ENCODE measurements at places on chromosomes 11 and 22.

DNA sequence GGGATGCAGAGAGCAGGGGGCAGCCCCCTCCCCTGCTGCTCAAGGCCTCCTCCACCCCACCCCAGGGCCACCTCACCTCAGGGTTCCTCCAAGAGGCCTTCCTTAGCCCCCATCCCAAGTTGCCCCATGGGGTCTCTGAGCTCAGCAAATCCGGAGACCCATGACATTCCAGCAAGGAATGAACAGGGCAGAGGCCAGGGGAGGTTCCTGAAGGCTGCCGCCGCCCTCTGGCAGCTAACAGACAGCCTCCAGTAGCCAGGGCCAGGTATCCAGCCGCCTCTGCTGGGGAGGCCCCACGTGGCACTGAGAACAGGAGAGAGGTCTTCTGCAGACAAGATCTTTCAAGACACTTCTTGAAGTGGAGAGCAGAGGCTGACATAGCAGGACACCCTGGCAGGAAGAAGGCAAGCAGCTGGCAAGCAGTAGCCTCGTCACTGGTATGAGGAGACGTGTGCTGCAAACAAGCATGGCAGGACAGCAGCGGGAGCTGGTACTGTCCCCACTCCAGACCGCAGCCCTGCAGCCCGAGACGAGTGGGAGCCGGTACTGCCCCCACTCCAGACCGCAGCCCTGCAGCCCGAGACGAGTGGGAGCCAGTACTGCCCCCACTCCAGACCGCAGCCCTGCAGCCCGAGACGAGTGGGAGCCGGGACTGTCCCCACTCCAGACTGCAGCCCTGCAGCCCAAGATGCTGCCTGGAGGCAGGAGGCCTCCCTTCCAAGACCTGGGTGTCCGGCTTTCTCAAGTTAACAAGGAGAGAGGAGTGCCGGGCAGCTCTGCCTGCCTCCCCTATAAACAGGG, 190.6 kb downstream of the IGLL1 start:
- no peak for DNase-seq

DNA sequence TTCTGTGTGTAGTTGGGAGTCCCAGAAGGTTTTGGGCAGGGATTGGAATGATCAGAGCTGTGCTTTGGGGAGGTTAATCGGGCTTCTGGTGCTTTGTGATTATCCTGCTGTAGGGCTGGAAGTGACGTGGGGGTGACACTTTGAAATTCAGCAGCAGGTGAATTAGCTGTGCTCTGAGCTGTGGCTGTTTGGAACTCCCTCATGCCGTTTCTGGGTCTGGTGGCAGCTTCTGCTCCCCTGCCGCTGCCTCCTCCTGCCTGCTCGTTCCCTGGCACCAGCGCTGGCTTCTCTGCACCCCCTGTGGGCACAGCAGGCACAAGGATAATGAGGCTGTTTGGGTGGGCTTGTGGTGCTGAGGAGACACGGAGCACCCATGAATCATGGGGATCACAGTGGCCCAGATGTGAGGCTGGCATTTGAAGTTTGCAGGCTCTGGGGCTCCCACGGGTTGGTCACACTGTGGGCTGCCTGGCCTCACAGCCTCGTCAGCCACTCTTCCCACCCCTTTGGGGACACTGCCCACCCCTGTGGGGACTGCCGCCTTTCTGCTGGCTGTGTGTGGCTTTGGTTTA, 49.7 kb downstream of the TBC1D22A start:
- no peak for DNase-seq

- DNase-seq = no peak
Observed at GRCh38 chr11:72231396-72232259, 7.1 kb downstream of the INPPL1 start.

GRCh38 chr22:44359496-44360110, 46.9 kb upstream of the SHISAL1 start:
- DNase-seq = no peak

DNA sequence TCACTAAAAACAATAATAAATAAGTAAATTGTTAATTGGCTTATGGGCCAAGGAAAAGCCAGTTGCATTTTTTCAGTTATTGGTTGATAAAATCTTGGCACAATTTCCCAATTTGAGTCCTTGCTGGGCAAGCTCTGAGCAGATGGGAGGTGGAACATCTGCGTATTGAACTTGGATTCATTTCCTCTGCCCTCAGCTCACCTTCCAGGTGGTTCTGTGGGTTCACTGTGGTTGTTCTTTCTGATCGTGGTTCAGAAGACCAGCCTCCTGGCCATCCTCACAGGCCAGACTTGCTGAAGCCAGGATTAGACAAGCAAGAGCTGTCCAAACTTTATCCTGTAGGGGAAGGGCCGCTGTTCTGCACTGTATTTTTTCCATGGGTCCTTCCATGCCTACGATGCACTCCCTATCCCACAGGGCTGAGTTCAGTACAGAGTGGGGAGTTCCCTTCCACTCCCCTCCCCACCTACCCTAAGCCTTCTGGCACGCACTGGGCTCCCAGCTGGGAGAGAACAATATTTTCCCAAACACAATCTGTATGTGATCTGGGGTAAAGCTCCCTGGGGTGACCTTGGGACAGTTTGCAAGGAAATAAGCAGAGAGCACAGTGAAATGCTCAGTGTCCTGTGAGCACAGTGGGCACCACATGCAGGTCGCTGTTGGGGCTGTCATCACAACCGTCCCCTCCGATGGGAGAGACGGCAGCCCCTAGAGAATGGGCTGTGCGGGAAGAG, 43.5 kb upstream of the TP53I11 start:
- DNase-seq = no peak

DNA sequence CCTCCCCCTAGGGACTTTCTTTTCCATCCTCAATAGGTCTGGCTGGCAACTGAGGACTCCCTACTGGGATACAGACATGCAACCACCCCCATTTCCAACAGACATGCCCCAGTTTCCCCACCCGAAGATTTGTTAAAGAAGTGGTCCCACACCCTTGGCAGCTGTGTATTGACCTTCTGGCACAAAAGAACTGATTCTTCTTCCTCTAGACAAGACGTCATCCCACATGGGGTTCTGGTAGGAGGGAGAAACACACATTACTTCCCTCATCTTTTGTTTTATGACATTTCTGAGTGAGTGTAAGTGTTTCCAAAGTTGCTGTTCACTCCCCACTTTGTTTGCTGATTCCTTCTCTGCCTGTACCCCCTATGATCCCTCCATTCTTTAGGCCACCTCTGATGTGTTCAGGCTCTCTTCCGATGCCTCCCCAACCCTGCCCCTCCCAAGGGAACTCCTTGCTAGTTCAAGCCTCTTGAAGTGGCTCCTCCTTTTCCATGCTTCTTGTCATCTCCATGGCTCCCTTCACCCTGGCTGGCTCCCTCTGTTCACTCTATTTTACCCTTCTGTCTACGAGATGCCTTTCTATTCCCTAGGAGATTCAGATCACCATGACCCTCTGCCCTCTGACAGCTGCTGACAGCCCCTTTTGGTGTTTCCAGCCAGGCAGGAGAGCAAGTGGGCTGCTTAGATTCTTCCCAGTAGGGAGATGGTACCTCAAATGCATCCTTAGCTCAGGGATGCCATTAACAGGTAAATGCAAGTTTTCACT, 4.3 kb downstream of the KIRREL3 start:
- DNase-seq = no peak

DNA sequence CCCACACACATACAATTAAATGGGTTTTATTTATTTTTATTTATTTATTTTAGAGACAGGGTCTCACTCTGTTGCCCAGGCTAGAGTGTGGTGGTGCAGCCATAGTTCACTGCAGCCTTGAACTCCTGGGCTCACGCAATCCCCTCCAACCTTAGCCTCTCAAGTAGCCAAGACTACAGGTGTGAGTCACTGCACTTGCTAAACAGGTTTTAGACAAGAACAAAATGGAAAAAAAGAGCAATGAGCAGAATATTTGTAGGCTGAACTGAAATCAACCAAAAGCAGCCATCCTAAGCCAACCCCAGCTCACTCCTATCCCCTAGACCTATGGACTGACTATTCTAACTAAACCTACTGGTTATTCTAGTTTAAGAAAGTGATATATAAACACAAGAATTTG, 37.8 kb downstream of the MRE11 start:
- DNase-seq = no peak

DNA sequence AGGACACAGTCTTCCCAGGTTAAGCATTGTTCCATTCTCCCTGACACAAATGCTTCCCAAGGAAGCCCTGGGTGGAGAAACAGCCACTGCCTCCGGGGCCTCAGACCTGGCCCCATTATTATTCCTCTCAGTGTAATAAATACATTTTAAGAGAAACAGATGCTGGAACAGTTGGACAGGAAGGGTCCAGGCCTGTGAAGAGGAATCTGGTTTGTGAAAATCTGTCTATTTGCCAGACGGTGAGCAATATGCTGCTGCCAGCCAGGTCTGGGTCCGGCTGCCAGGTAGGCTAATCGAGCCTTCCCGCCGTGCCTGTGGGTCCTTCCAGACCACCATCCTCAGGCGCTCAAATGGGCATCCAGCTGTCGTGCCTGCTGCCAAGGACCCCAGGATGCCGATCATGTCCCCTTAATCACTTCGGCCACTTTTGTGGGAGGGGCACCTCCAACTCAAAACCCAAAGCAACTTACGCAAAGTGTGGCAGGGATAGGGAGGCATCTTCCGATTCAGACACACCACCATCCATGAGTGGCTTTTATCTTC, 528.4 kb downstream of the MIAT start:
- no peak for DNase-seq

DNA sequence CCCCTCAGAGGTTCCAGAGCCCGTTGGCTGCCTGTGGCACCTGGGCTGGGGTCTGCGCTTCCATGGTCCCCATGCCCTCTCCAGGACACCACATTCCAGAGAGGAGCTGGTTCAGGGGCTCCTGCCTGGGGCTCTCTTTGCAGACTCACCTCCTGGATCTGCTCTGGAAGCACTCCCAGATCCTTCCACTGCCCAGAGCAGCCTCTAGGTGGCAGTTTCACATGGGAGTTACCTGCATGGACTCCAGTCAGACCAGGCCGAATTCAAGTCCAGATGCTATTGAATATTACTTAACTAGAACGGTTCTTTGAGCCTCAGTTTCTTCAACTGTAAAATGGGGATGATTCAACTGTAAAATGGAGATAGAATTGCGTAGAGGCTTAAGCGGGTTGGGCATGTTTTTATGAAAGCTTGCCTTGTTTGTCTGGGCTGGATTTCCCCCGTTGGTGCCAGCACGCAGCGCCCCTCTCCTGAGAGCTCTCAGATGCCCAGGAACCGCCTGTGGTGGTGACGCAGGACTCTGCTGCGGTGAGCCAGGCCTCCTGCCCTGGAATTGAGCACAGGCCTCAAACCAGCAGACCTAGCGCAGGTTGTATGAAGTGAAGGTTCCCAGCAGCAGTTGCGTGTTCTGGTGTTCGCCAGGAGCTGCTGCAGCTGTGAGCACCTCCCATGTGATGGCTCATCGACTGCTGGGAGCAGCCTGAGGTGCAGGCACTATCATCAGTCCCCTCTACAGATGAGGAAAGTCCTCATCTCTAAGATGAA, 44.2 kb downstream of the LMO1 start:
- peak; percentile 21 for DNase-seq

- DNase-seq = no peak
Observed at GRCh38 chr22:37374571-37374970, 52.7 kb downstream of the ELFN2 start.

Measured in NCI-H748 treated with DMSO at 0.1 percent for 48 hours (cell line).